ENCODE measurements at places on chromosomes 3 and 15.

GRCh38 chr15:41286665-41287333 lies 45.6 kb downstream of the OIP5 start:
- no peak for DNase-seq

- DNase-seq = no peak
Measured at GRCh38 chr15:60932051-60932915, 296.8 kb downstream of the RORA start.

- DNase-seq = no peak
Measured at GRCh38 chr3:198067416-198067815, 107.4 kb downstream of the LMLN start.

- no peak for DNase-seq
Measured at GRCh38 chr3:112682361-112682760, 41.4 kb upstream of the CCDC80 start.

- DNase-seq = no peak
Measured at GRCh38 chr3:180619723-180620122, 17.8 kb downstream of the TTC14 start.

DNA sequence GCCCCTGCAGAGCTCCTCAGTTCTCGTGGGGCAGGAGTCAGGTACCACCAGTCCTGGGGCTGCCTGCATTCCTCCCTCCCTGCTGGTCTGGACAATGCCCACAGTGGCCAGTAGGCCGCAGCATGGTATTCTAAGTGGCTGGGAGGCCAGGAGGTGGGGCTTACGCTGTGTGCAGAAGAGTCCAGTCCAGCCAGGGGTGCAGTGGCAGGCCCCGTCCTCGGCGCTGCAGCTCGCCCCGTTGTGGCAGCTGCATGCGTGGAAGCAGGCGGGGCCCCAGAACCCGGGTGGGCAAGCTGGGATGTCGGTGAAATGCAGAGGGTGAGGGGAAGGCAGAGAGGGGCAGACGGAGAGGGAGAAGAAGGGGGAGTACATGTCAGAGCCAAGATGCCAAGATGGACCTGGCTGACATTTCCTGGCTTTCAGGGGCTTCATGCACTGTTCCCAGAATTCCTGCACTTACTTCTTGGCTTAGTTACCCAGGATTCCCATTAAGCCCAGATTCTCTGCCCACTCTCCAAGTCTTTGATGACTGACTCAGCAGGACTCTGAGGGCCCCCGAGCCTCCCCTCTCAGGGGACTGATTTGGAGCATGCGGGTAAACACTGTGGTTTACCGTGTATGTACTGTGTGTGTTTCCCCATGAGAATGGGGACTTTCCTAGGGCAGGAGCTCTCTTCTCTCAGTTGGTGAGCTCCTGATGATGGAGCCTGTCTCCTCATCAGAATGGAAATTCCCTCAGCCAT lies 47.5 kb downstream of the RAB11A start:
- peak; percentile 61 for DNase-seq

GRCh38 chr15:70023769-70024491 lies 73.8 kb downstream of the TLE3 start:
- peak; percentile 41 for DNase-seq

DNA sequence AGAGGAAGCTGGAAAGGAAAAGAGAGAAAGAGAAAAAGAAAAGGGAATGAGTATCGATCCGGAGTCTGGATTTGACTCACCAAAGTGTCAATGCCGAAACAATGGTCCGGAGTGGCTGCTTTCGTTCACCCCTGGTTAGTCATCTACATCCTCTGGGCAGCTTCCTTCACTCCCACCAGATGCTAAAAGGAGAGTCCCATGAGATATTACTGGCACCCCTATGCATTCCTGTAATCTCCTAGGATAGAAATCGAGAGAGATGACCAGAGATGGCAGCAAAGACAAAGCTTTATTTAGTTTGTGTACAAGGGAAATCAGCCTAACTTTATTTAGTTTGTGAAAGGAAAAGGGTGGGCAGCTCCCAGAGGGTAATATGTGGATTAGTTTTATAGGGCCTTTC lies 622.2 kb downstream of the ZPLD1 start:
- no peak for DNase-seq

- no peak for DNase-seq
Measured at GRCh38 chr3:3027976-3028567, 82.1 kb downstream of the IL5RA start.

GRCh38 chr3:171285287-171285686 lies 174.9 kb downstream of the TNIK start:
- DNase-seq = no peak

- peak; percentile 30 for DNase-seq
Measured at GRCh38 chr15:100781061-100781960, 98.3 kb upstream of the ALDH1A3 start.

GRCh38 chr15:101025501-101025885 lies 106.3 kb downstream of the LRRK1 start:
- DNase-seq = peak; percentile 4

- DNase-seq = no peak
Measured at GRCh38 chr3:170780955-170781354, 89.0 kb downstream of the RPL22L1 start.

DNA sequence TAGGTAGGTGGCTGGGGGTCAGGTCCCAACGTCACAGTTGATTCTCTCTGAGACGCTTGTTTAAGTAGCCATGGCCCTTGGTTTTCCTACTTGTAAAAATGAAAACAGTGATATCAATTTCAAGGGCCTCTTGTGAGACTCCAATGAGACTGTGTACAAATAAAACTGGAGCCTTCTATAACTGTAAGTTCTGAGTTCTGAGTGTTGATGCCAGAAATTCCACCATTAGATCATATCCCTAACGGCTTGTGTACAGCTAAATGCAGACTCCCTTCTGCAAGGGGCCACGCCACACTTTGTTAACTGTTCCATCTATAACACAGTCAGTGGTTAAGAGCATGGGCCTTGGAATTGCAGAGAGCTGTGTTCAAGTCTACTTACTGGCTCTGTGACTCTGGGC lies 267.3 kb downstream of the TLE3 start:
- no peak for DNase-seq

GRCh38 chr3:64444490-64445108 lies 219.3 kb upstream of the PRICKLE2 start:
- peak; percentile 56 for DNase-seq

GRCh38 chr3:33441225-33441976 lies 1.2 kb upstream of the UBP1 start:
- no peak for DNase-seq

GRCh38 chr15:67407786-67408185 lies 113.1 kb upstream of the C15orf61 start:
- no peak for DNase-seq

DNA sequence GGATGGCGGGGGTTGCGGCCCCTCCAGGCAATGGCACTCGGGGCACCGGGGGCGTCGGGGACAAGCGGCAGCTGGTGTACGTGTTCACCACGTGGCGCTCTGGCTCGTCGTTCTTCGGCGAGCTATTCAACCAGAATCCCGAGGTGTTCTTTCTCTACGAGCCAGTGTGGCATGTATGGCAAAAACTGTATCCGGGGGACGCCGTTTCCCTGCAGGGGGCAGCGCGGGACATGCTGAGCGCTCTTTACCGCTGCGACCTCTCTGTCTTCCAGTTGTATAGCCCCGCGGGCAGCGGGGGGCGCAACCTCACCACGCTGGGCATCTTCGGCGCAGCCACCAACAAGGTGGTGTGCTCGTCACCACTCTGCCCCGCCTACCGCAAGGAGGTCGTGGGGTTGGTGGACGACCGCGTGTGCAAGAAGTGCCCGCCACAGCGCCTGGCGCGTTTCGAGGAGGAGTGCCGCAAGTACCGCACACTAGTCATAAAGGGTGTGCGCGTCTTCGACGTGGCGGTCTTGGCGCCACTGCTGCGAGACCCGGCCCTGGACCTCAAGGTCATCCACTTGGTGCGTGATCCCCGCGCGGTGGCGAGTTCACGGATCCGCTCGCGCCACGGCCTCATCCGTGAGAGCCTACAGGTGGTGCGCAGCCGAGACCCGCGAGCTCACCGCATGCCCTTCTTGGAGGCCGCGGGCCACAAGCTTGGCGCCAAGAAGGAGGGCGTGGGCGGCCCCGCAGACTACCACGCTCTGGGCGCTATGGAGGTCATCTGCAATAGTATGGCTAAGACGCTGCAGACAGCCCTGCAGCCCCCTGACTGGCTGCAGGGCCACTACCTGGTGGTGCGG lies 1.9 kb downstream of the CHST2 start:
- DNase-seq = peak; percentile 77
